ENCODE measurements at places on chromosomes 12 and 14. TPM values are rescaled to one million over a fixed set of nuclear protein-coding genes. Genes with fewer than 3 reads are reported as not detected.

DNA sequence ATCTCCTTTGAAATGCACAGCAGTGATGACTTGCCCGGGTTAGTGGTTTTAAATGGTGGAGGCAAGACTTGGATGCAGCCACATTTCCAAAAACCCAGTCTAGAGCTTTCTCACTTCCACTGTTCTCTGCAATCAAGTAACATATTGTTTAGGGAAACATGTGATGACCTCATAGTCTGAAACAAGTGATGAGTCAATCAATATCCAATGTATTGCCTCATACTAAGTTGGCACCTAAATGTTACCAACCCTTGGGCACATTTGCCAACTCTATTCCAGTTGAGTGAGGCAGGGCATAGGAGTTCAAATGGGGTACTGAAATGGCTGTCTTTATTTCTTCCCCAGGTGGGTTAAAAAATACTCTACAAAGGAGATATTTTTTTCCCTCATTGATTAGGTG is 1105.4 kb downstream of the VRK1 start:
- no peak for DNase-seq
- H3K4me3 ChIP-seq = no peak overlapping the region
- no peaks in the 10 kb centered on the region for H3K4me1 ChIP-seq
- no peaks in the 10 kb centered on the region for H3K36me3 ChIP-seq

DNA sequence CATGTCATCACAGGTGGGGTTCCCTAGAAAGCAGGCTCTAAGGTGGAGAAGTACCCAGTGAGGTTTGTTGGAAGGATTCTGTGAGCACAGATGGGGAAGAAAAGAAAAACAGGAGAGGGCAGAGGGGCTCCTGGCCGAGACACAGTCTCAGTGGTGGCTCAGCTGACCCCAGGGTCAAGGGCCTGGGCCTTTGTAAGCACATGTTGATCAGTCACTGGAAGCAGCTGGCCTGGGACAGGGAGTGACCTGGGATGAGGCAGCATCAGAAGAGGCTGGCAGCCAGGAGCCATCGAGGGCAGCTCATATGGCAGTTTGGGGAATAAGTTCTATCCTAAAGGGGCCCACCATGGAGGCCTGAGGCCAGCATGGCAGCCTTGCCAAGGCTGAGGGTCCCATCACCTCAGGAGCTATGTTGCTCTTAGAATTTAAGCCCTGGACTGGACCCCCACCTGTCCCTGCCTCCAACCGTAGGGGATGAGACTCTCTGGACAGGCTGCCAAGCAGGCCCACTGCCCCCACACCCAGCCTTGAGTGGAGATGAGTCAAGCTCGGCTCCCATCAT is 6.3 kb upstream of the TMEM179 start:
- DNase-seq = no peak
- H3K27me3 ChIP-seq = peaks cover 3% of the 10 kb centered on the region
- H3K4me3 ChIP-seq = no peak overlapping the region
- H3K36me3 ChIP-seq = no peaks in the 10 kb centered on the region
- no peaks in the 10 kb centered on the region for H3K4me1 ChIP-seq
- no peak overlapping the region for H3K27ac ChIP-seq

PHLDA1 gene
- 2.7 TPM for total RNA-seq

CACNA2D4 gene
- 1.1 TPM for total RNA-seq

- no peak overlapping the region for H3K4me3 ChIP-seq
- DNase-seq = no peak
- no peak overlapping the region for H3K27ac ChIP-seq
Observed at GRCh38 chr14:105433161-105433605, 13.6 kb downstream of the MTA1 start.

DNA sequence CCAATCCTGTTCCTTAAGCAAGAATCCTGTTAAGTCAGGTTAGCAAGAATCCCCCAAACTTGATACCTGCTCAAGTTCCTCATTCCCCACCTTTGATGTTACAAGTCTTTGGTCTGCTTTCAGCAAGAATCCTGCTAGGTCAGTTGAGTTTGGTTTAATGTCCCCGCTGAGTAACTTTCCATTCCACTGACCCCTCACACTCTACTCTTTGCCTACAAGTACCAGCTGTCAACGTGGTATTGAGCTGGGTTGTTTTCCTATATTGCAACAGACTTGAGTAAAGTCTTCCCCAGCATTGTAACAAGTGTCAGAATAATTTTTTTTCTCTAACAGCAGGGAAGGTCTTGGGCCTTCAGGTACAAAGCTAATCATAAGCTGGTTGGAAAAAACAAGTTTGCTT is 6.3 kb downstream of the PPM1H start:
- no peaks in the 10 kb centered on the region for H3K36me3 ChIP-seq
- H3K27ac ChIP-seq = no peak overlapping the region
- no peak overlapping the region for H3K4me3 ChIP-seq
- no peak for DNase-seq
- H3K4me1 ChIP-seq = no peaks in the 10 kb centered on the region

FLVCR2 gene
- total RNA-seq = 3.7 TPM

DNA sequence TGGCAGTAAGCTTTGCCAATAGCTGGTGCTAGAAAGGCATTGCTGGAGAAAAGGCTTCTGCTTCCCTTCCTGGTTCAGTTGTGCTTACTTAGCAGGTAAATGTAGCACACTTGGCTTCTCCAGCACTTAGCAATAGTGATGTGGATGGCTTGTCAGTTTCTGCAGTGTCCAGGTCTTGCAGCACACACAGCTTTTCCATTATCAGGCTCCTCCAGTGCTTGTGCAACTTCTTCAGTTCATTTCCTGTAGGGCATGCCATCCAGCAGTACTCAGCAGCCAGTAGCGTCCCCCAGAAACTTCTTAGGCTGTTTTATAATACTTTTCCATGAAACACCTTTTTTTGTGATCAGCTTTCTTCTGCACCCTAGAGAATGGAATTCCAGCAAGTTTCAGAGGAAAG is 154.6 kb downstream of the SLC6A15 start:
- H3K27me3 ChIP-seq = no peaks in the 10 kb centered on the region
- H3K4me1 ChIP-seq = no peaks in the 10 kb centered on the region
- H3K4me3 ChIP-seq = no peak overlapping the region
- no peak overlapping the region for H3K27ac ChIP-seq
- no peak for DNase-seq

- DNase-seq = no peak
- no peak overlapping the region for H3K4me3 ChIP-seq
- H3K4me1 ChIP-seq = no peaks in the 10 kb centered on the region
- no peak overlapping the region for H3K27ac ChIP-seq
- no peaks in the 10 kb centered on the region for H3K36me3 ChIP-seq
Observed at GRCh38 chr14:20757965-20758364, 10.2 kb upstream of the EDDM3B start.

- H3K27me3 ChIP-seq = no peaks in the 10 kb centered on the region
- no peak overlapping the region for H3K4me3 ChIP-seq
- no peak for DNase-seq
- H3K27ac ChIP-seq = no peak overlapping the region
Observed at GRCh38 chr12:28883406-28883997, 265.6 kb upstream of the FAR2 start.
